ENCODE measurements at places on chromosomes 11 and 22. TPM values are rescaled to one million over a fixed set of nuclear protein-coding genes. Genes with fewer than 3 reads are reported as not detected.

DNA sequence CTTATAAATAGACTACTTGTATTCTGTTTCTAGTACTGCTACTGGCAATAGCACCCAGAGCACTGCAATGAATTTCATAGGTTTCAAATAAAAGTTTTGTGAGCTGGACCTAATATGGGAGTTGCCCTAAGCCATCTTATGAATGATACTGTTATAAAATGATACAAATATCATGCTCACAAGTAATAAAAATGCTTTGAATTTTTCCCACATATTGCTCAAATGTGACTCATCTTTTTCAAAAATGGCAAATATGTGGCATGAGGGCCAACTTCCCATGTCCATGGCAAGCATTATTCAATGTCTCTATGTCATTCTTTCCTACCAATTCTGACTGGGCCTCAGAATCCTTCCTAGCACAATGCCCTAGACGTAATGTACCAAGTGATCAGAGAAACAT lies 137.6 kb downstream of the TRPC6 start:
- no peak overlapping the region for H3K4me3 ChIP-seq
- H3K27me3 ChIP-seq = no peaks in the 10 kb centered on the region
- H3K27ac ChIP-seq = no peak overlapping the region
- DNase-seq = no peak
- no peaks in the 10 kb centered on the region for H3K36me3 ChIP-seq

DNA sequence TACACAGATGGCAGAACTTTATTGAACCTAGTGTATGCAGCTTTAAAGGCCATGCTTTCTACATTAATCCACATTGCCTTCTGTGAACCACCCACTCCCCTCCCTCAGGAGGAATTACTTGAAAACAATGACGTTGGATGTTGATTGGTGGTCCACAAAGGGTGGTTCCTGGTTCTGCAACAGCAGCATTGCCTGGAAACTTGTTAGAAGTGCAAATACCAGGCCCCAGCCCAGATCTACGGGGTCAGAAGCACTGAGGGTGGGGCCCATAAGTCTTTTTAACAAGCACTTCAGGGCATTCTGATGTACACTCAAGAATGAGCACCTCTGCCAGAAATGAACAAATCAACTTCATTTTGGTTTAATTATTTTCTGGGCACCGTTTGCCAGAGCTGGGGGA lies 91.0 kb downstream of the ISX start:
- no peaks in the 10 kb centered on the region for H3K4me1 ChIP-seq
- DNase-seq = no peak
- H3K4me3 ChIP-seq = no peak overlapping the region
- no peak overlapping the region for H3K27ac ChIP-seq
- no peaks in the 10 kb centered on the region for H3K27me3 ChIP-seq

DNA sequence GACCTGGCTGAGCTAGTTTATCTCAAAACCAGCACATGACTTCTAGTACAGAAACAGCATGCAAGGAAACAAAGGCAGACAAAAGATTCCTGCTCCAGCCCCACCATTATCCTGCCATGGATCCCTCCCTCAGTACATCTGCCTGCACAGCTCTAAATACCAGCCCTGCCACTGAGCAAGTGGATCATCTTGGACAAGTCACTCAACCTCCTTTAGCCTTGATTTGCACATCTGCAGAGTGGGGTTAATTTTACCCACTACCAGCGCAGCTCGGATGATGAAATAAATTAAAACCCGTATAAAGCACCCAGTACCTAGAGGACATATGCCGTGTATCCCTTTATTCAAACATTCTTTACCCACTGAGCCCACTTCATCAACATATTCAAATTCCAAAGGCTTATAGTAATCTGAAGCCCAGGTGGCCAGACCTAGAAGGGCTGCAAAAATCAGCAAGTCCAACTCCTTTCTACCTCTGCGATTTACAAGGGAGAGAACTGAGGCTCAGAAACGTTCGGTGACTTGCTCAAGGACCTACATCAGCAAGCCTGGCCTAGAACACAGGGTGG lies 7.5 kb downstream of the SYN3 start:
- peak overlapping the region; percentile 15 for H3K4me3 ChIP-seq
- H3K36me3 ChIP-seq = no peaks in the 10 kb centered on the region
- no peak for DNase-seq
- H3K27me3 ChIP-seq = no peaks in the 10 kb centered on the region
- H3K4me1 ChIP-seq = peaks cover 35% of the 10 kb centered on the region

DNA sequence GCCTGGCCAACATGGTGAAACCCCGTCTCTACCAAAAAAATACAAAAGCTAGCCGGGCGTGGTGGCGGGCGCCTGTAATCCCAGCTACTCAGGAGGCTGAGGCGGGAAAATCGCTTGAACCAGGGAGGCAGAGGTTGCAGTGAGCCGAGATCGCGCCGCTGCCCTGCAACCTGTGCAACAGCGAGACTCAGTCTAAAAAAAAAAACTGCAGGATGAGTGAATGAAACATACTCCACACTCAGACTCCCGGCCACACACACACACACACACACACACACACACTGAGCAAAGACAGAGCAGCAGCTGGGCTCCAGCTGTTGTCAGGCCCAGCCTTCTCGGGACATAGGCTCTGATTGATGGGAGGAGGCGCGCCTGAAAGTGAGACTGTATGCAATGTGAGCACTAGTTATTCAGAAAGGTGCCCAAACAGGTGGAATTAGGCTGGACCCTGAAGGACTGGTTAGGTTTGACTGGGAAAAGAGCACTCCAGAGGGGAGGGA lies 1.5 kb upstream of the PLEKHA7 start:
- no peak for DNase-seq
- H3K27me3 ChIP-seq = no peaks in the 10 kb centered on the region
- peaks cover 27% of the 10 kb centered on the region for H3K4me1 ChIP-seq
- no peak overlapping the region for H3K4me3 ChIP-seq
- no peak overlapping the region for H3K27ac ChIP-seq

E2F8 gene
- 11.5 TPM for total RNA-seq

NXPE1 gene
- not detected for total RNA-seq

Data from H1 (cell line).